ENCODE measurements at places on chromosomes 2 and 18.

DNA sequence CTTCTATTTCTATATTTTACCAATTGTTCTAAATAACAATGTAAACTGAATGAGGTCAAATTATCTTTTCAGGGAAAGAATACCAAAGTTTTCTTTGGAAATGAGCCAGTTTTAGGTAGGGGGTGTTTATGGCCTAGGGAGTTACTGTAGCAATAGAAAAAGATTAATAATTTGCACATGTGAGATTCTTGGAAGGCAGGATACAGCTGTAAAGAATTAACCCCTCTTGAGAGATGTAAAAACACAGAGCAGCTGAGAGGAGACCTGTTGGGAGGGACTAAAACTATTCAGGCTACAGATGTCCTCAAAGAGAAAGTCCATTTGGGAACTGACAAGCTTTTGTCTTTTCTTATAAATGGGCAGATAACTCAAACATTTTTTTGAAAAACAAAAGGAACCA lies 182.2 kb downstream of the FIGN start:
- no peak for DNase-seq

- no peak for DNase-seq
Measured at GRCh38 chr2:211957799-211958198, 580.8 kb downstream of the ERBB4 start.

- DNase-seq: no peak
Measured at GRCh38 chr2:233455006-233455405, 100.7 kb downstream of the DGKD start.

DNA sequence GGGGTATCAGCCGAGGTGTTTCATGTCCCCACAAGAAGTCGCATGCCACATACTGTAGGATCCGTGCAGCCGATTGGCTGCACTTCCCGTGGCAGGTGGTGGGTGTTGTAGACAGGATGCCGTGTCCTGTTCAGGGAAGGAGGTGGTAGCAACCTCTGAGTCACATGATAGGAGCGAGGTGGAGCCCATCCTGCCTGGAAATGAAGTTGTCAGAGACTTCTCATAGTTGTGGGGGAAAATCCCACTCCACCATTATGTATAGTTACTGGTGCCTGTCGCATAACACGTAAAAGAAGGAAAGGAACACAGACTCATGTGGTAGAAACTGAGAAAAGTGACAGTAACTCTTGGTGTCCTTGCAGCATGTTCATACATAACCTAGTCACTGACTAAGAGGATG lies 91.4 kb upstream of the IL1R2 start:
- DNase-seq: no peak

- DNase-seq: no peak
Measured at GRCh38 chr2:28108143-28108542, 217.6 kb downstream of the BABAM2 start.

DNA sequence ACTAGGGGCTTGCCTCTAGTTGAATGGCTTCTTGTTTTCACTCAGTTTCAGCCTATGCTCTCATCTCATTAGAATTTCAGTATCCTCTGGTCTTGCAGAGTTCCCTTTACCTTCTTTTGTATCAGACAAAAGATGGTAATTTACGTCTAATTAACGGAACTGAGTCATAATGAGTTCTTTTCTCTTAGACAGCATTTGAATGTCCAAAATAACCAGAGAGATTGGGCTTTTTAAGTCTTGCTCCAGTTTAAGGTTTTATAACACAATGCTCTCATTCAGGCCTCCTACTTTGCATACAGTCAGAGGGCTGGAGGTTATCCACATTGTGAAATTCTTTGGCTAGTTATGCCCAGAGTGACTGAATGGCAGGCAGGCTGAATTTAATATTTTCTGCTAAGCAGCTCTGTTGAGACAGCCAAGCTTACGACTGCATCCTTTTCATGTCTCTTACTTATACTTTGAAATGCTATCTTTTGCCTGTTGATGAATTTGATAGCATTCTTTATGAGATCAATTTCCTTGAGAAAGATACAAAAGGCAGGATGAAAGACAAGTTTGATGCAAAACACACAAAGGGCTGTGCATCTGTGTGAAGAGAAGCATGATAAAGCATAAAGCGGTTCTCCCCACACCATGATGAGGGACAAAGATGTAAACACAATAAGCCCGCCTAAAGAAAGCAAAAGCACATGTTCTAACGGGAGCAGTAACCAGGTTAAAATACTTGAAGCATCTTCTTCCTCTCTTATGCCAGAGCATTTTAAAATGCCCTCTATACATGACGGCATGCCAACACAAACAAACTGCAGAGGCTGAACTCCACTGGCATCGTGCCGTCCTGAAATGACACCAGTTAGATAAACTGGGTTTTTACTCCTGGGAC lies 90.0 kb downstream of the CDH2 start:
- DNase-seq: no peak

DNA sequence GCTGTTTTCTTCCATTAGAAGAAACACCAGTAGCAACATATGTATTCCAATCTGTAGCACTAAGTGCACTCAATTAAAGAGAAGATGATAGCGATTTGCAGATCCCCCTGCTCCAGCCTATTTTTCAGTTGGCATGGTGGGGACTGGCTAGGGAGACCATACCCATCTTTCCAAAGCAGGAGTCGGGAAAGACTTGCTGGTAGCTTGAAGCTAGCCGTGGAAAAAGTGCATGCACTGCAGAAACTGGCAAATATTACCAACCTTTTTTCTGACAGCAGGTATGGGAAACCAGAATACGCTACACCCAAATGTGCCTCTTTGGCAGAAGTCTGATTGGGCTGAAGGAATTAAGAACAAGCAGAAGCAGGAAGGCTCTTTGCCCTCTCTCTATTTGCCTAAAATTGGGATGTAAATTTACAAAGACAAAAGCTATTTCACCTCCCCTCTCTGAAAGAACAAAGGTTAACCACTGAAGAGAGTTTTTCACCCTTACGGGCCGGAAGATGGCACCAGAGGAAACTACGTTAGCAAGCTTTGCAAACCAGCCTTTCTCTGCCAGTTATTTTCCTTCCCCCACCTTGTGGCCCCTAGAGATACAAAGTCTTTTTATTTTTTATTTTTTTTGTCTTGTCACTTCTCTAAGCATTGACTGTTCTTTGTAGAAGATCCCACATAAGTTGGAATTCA lies 273.1 kb downstream of the DLGAP1 start:
- no peak for DNase-seq

GRCh38 chr2:174544156-174544555 lies 53.4 kb downstream of the WIPF1 start:
- DNase-seq: no peak

DNA sequence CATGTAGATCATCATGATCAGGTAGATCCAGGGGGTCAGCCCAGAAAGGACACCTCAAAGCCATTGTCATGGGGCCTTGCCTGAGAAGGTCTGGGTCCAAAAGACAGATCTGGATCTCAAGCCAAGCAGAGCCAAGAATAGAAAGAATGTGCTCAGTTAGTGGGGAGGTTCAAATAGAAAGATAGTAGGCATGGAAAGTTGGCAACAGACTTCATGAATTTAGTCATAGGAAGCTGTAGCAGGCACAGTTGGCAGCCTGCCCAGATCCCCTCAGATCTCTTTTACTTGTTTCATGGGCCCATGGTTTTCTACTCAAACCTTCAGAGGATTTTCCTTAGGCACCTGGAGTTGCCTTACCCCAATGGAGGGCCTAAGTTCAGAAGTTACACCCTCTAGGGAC lies 767.0 kb downstream of the SLC4A3 start:
- DNase-seq: no peak

DNA sequence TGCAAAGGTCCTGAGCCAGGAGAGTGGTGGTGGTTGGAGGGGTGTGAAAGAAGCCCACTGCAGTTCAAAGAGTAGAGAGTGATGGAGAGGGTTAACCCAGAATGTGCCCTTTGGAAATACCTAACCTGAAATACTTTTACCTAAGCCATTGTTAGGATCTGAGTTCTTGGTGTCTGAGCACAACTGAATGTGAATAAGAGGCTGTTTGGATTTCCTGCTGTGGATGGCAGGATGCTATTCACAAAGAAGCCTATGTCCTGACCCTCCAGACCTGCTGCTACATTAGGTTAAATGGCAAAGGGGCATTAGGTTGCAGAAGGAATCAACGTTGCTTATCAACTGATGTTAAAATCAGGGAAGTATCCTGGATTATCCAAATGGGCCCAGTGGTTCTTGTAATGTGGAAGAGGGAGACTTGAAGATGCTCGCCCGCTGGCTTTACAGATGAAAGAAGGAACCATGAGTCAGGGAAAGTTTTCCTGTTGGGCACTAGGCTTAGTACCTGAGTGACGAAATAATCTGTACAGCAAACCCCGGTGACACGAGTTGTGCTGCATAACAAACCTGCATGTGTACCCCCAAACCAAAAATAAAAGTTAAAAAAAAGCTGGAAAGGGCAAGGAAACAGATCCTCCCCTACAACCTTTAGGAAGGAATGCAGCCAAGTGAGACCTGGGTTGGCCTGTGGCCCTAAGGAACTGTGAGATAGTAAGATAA lies 27.2 kb downstream of the ITGA6 start:
- no peak for DNase-seq

DNA sequence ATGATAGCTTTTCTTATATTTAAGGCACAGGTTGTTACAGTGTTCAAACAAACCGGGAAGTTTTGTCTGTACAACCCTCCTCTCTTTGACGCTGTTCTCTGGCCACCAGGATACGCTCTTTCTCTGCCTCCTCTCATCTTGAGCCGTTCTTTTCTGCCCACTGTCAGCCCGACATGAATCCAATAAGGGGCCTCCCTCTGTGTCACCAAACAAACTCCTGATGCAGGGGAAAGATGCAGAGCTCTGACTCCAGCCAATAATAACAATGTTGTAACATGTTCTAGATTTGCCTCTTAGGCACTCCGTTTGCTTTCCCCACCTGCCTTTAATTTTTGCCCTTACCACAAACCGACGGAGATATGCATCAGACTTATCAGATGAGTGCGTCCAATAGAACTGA lies 449.3 kb downstream of the SLC4A3 start:
- DNase-seq: no peak

DNA sequence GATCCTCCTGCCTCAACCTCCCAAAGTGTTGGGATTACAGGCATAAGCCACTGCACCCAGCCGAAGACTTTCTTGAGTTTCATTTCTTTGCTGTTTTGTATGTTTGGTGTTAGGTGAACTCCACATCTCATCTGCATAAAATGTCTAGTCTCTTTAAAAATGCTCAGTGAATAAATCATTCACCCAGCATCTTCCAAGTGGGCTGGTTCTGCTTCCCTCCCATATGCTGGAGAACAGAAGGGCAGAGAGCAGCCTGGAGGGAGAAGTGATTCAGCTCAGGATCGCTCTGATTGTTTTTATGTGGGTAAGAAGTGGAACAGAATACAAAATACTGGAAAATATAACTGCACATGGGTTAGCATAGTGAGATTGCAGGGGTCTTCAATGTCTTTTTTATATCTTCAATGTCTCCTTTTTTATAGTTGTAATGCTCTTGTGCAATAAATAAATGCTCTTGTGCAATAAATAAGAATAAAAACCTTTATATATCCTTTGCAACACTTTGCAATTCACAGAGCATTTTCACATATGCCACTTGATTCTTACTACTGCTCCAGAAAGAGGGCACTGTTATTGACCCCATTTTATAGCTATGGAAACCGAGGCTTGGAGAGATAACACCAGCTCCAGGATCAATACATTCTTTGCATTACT lies 253.0 kb upstream of the NCKAP5 start:
- DNase-seq: no peak

- no peak for DNase-seq
Measured at GRCh38 chr18:79983793-79984192, 4.6 kb downstream of the TXNL4A start.

DNA sequence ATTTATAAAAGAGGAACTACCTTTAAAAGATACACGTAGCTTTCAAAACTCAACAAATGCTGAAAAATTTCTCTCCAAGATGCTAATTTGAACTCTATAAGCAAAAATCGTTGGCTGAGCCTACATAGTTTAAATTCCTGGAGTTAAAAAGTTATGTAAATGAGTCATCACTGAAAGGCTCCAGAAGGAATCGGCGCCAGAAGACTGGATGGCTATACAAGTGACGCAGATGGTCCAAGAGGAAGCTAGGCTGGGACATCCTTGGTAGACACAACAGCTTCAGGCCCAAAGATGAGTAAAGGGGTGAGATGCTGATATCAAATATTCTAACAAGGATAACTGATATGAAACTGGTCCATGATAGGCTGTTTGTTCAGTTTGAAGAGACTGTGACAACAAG lies 22.8 kb upstream of the DNAH6 start:
- DNase-seq: no peak

DNA sequence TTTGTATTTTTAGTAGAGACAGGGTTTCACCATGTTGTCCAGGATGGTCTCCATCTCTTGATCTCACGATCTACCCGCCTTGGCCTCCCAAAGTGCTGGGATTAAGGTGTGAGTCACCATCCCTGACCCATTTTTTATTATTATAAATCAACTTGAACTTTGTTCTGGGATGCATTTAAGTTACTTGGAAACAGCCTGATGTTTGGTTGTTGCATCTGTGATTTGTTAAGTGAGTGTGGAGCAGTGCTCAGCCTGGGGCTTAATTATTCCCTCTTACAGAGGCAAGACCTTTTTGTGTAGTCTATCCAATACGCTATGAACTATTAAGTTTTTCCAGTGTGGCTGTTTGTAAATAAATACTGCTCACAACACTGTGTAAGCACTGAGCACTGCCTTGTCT lies 32.6 kb downstream of the MTA3 start:
- DNase-seq: no peak

DNA sequence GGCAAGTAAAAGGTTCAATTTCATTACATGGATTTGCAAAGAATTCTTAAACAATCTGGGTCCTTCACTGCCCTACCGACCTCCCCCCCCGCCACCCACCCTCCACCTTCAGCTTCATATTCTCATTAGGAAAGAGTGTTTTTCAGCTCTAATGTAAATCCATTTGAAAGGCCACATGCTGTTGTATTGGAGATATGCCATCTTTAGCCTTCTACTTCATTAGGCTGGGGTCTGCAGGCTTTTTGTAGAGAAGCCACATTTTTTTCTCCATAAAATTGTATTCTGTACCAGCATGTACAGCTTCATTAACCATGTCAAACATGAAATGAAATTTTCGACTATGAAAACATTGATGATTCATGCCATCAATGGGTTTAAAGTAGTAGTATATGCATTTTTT lies 42.8 kb upstream of the THUMPD2 start:
- DNase-seq: no peak

DNA sequence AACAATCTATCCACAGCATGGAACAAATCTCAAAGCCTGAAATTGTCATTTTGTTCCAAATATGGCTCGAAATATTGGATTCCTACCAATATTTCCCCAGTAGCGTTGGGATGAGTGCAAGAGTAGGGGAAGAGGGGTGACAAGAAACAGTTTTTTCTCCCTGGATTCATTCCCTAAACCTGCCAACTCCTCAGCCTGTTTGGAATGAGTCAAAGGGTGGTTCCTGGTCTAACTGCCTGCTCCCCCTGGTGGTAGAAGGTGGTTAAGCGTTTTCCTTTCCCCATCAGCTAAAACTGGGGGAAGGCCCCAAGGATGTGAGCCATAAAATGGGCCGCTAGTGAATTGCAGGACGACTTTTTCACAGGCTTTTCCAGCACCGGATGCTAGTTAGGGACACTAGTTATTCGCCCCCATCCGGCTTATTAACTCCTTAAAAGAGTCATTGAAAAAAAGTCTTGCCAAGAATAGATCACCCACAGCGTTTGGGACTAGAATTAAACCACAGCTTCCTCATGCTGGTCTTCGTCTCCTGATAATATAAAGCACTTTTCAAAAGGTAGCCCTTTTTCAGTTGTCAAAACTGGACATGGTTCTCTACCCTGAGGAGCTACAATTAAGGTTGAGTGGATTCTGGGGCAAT lies 72.5 kb downstream of the DHRS9 start:
- DNase-seq: no peak

GRCh38 chr2:45605116-45605515 lies 6.0 kb downstream of the SRBD1 start:
- DNase-seq: no peak
